ENCODE measurements at places on chromosomes 12 and 14. TPM values are rescaled to one million over a fixed set of nuclear protein-coding genes. Genes with fewer than 3 reads are reported as not detected.

DNA sequence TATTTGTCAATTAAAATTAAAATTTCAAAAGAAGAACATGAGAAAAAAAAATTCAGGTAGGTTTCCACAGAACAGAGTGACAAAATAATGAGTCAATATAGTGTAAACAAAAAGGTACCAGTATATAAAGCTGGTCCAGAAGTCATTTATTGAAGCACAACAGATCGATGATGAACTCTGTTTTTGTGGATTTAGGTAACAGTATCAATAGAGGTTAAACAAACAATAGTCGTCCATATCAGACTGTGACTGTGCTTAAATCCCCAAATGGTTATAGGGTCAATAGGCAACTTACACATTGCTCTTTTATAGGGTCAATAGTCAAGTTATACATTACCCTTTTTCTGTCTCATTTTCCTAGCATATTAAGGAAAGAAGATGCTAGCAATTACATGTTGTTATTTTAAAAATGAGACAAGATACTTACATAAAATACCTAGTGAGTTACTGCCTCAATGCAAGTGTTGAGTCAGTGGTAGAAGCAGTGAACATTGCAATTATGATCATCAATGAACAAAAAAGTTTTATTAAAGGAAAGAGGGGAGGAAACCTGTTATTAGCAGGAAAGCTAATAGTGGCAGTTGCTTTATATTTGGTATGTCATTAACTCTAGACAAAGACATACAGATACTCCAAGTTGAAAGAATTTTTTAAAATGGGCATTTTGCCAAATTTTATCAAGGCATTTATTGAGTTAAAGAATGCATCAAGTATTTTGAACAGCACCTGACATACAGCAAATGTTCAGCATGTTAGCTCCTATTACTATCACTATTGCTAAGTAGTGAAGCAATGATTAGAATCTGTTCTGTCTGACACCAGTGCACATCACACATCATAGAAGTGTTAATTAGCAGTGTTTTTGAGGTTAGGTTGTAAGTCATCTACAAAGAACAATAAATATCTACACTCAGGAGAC is 102.9 kb downstream of the CCER1 start:
- DNase-seq, result no peak

DNA sequence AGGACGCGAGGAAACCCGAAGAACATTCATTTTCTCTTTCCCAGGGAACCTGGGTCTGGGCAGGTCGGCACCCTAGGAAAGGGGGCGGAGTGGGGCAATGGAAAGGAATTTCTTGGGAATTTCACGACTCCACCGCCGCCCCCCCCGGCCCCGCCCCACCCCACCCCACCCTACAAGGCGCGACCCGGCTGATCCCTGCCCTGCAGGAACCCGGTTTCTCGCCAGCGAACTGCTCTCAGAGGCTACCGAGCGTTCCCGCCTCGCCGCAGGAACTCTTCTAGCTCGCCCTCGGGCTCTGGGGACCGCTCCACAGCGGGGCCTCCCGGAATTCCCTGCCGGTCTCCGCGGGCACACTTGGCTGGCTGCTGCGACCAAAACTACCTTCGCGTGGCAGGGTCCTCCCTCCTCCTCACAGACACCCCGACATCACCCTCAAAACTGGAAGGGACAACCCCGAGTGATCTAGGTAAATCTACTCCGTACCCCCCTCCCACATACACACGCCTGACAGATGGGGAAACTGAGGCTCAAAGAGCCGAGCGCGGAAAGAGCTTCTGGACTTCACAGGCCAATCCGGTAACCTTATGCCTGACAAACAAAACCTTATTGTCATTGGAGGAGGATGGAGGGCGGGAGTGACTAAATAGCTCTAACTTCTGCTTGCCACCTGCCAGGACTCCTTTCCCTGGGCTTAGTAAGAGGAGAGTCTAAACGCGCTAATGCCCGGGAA is 785 bp upstream of the ACTN1 start:
- peak; percentile 35 for DNase-seq

- no peak for DNase-seq
Measured at GRCh38 chr12:51450333-51450732, 25.7 kb downstream of the SLC4A8 start.

- DNase-seq, result no peak
Measured at GRCh38 chr12:67509666-67510386, 138.7 kb upstream of the DYRK2 start.

DNA sequence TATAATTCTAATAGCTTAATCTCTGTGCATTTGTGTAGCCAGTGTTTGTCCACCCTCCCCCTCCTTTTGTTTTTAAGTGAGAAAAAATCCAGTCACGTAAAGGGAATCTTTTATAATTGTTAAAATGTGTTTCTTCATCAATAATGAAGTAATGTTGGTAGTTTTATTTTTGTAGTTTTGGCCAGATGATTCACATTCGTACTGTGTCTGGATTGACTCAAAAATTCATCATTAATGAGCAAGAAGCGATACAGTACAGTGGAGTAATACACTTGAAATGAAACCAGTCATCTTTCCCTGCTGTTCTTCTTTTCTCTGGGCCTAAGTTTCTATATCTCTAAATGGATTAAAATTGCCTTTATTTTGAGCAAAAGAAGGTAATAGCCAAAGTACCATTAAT is 86.5 kb downstream of the SRGAP1 start:
- no peak for DNase-seq

- DNase-seq, result no peak
Measured at GRCh38 chr12:68378872-68379606, 46.9 kb upstream of the MDM1 start.

- no peak for DNase-seq
Measured at GRCh38 chr12:62865065-62865464, 69.9 kb downstream of the PPM1H start.

DNA sequence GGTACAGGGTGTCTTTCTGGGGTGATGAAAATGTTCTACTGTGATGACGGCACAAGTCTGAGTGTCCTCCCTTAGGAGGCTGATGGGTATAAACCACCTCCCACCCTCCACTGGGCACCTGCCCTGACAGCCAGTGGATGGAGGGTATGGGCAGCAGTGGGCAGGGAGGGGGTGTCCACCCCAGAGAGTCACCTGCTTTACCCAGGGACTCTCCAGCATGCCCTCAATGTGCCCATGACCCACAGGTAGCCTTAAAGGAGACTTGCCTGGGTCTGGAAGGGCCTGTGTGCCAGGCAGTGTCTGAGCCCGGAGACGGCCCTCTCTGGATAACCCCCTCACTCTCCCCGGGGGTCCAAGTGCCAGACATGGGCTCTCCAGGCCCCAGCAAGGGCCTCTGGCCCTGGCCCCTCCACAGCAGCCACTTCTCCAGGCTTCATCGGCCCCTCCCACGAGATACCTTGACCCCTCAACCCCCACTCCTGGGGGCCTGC is 38.8 kb downstream of the CCNK start:
- no peak for DNase-seq

DNA sequence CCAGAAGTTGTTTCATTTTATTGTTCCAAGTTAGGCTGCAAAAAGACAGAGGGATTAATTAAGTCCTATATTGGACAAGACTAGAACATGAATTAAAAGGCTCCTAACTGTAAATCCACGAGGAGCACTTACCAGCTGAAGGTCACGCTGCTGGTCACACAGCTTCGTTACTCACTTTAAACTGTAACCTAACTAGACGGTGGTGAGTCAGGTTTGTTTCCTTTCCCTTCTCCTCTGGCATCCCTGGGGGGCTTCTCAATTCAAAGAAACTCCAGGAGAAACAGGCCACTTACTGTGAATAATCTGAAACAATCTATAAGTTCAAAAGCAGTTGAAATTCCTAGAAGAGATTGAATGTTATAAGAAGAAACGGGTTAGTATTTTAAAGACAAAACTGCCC is 331.4 kb downstream of the BCAT1 start:
- no peak for DNase-seq

- DNase-seq, result no peak
Measured at GRCh38 chr14:103909531-103910261, 18.6 kb upstream of the TDRD9 start.

GRCh38 chr14:33834466-33835260 is 116.2 kb downstream of the EGLN3 start:
- no peak for DNase-seq

Gene LRP1-AS
- total RNA-seq, result not detected

Gene RBP5
- 2.0 TPM for total RNA-seq

Gene HRK
- total RNA-seq, result not detected

Gene FITM1
- total RNA-seq, result 2.8 TPM
